Cardiac muscle cell (in vitro differentiated cells and primary cell): ENCODE measurements at places on chromosomes 6 and 20.

DNA sequence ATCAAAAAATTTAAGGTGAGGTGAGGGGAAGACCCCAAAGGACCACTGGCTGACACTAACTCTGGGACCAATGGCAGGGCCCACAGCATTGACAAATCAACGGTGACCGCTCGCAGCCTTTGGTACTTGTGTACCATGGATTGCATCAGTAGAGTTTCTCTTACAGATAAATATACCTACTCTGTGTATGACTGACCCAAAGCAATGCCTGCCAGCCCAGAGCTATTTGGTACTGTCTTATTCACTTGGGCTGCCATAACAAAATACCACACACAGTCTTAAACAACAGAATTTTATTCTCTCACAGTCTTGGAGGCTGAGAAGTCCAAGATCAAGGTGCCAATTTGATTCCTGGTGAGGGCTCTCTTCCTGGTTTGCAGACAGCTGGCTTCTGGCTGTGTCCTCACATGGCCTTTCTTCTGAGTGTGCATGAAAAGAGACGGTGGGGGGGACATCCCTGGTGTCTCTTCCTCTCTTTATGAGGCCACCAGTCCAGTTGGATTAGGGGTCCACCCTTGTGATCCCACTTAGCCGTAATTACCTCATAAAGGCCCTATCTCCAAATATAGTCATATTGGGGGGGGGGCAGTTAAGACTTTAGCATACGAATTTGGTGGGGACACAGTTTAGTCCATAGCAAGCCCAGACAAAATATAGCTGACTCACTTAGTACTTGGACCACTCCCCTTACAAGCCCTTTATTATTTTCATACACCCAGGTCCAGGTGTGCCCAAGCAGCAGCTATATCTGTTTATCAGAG, 336.3 kb downstream of the CD83 start:
- no peak for DNase-seq

- DNase-seq = no peak
Observed at GRCh38 chr6:110325197-110325596, 33.0 kb downstream of the METTL24 start.

DNA sequence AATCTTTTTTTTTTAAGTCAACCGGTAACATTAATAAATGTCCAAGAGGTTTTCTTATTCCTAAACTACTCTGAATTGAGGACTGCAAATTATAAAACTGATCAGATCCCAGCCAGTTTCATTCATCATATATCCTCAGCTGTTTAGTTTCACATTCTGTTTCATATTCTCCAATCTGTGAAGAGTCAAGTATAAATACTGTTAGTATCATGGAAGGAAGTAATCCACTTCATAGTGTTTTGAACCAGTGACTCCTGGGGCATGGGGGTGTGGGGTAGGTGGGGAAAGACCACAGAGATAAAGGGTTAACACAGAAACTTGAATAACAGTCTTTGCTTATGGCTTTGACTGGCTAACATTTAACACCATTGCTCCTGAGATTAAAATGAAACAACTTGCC, 69.9 kb downstream of the FYN start:
- no peak for DNase-seq

DNA sequence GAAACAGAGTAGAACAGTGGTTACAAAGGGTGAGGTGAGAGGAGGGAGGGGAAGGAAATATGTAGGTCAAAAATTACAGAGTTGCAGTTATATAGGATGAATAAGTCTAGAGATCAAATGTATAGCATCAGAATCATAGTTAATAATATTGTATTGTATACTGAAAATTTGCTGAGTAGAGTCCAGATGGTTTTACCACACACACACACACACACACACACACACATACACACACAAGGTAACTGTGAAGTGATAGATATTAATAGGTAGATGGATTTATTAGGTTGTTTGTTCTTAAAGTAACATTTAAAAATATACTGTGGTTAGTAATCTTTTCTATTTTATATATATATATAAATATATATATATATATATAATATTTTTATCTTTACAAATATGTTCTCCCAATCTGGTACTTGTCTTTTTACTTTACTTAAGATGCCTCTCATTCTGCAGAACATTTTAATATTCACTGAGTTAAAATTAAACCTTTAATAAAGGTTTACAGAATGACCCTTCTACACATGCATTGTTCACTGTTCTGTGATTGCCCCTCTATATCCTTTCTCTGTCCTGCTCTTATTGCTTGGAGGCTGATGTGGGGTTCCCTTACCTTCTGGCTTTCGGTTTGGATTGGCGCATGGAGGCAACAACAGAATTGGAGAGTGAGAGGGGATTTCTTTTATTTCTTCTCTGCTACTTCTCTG, 408 bp downstream of the PTCHD4 start:
- no peak for DNase-seq

- DNase-seq = no peak
Observed at GRCh38 chr6:120147071-120147871, 797.7 kb upstream of the MAN1A1 start.

DNA sequence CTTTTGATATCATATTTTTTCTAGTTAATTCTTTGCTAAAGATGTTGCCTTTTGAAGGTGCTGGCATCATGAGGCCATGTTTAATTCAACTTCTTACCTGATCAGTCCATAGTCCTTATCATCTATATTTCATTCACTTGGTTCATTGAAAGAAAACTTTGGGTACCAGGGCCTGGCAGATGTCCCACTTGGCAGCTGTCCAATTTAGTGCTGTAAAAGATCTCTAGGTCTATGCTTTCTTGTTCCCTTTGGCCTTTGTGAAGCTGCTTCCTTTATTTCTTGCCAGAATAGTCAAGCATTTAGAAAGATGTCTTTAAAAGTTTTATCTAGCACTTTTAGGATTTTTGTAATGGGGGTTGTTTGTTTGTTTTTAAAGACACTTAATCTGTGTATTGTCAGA, 61.7 kb upstream of the EYA4 start:
- no peak for DNase-seq

GRCh38 chr20:6506906-6507305, 260.6 kb upstream of the BMP2 start:
- no peak for DNase-seq

DNA sequence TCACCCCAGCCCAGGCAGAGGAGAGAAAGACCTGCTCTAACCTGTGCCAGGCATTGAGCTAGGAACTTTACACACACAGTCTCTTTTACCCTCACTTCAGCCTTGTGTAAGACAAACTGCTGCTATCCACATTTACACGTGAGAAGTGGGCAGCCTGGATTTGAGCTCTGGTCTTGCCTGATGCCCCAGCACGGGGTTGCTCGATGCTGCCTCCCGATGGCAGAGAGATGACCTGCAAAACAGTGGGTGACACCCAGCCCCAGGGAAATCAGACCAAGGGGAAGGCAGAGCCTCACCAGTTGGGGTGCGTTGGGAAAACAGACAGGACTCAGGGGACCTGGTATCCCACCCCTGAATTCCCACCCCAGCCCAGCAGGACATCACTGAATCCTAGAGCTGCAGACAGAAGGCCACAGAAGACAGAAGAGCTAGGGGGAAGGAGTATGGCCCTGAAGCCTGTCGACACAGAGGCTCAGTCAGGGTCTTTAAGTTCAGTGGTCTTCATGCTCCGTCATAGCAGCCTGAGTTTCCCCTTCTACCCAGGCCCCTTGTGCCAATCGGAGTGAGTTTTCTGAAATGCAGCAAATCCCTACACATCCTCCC, 990 bp downstream of the BPI start:
- peak; percentile 6 for DNase-seq

DNA sequence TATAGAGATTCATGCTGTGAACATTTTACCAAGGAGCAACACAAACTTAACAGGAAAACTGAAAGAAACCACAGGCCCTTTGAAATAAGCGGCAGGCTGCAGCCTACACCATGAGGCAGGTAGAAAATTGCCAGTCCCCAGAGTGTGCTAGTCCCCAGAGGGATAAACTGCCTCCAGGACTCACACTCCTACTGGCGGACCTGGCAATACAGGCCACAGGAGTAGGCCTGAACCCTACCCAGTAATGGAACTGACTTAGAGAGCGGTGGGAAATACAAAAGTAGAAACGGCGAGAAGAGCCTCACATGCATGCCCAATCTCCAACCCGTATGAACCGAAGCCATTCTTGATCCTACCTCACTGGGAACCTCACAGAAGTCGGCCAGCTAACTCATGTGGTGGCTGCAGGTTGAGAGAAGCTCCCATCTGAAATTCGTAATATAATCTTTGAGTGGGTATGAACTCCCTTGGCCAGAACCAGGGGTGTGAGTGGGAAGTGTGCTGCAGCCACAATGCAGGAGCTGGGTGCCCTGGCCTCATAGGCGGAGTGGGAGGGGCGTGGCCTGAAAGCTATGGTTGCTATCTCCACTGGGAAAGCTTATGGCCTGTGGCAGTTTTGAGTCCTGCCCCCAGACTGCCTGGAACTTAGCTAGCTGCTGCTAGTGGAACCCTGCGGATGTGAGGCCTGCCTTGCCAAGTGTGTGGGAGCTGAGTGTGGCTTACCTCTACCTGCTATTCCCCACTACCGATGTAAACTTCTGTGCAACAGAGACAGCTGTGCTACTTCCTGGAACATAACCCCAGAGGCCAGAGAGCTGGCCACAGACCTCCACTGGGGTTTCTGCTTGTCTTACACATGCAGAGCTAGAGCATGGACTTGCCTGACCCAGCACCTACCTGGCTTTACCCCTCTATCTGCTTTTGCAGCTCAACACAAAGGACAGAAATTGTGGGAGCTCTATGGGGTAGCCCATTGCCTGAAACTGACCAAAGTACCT, 146.5 kb upstream of the COL21A1 start:
- DNase-seq = no peak

DNA sequence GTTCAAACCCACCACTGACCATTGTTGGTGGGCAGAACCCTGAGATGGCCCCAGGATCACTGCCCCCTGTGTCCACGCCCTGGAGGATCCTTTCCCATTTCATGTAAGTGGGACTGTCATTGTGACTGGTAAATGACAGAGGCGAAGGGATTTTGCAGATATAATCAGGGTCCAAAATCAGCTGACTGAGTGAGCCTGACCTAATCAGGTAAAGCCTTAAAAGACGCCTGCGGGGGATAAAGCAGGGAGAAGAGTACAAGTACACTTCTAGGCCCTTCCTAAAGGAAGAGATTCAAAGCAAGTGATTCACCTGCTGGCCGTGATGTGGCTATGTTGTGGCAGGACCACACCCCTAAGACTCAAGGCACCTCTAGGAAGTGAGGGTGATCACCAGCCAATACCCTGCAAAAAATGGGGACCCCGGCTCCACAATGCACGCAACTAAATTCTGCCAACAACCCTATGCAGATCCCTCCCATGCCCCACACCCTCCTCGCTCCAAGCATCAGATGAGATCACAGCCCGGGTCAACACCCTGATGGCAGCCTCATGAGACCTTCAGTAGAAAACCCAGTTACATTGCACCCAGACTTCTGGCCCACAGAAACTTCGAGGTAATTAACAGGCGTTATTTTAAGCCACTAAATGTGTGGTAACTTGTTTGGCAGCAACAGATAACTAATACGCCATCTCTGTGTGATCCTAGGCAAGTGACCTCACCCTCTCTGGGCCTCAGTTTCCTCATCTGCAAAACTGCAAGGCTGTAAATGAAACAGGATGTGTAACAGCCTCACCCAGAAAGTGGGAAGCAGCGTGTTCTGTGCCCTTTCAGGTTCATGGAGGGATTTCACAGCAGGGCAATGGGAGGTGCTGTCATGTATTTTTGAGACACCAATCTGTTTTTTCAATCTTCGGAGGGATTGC, 11.3 kb downstream of the PREX1 start:
- no peak for DNase-seq

DNA sequence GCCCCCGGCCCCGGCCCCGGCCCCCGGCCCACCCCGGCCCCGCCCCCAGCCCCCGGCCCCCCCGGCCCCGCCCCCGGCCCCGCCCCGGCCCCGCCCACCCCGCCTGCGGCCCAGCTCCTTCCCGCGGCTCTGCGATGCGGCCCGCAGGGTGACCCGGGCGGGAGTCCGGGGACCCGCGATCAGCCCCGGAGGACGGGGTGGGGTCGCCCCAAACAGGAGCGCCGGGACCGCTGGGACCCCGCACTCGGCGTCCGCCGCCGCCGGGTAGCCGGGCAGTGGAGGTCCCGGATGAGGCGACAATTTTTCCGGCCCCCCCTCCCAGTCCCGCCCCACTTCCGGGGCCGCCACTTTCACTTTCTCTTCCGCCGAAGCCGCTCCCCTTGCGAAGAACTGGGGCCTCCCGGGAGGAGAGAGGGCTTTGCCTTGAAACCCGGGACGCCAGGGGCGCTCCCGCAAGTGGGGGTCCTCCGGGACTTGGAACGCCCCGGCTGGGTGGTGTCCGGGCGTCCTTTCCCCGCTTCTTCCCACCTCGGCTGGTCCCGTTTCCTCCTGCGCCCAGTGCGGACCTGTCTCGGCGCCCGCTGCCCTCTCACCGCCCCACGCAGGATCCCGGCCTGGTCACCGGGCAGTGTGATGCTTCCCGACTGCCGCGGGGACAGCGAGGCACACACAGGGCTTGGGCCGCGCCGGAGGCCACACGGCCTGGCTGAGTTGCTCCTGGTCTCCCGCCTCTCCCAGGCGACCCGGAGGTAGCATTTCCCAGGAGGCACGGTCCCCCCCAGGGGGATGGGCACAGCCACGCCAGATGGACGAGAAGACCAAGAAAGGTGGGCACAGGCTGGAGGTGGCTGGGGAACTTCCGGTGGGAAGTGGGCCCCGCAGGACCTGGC, at the start of gene RBCK1:
Gene RBCK1 (plus strand): TSS at position 347 of the 890 bp plus-strand sequence. CDS start 459 bp downstream, at position 806.
- DNase-seq = peak; percentile 77

DNA sequence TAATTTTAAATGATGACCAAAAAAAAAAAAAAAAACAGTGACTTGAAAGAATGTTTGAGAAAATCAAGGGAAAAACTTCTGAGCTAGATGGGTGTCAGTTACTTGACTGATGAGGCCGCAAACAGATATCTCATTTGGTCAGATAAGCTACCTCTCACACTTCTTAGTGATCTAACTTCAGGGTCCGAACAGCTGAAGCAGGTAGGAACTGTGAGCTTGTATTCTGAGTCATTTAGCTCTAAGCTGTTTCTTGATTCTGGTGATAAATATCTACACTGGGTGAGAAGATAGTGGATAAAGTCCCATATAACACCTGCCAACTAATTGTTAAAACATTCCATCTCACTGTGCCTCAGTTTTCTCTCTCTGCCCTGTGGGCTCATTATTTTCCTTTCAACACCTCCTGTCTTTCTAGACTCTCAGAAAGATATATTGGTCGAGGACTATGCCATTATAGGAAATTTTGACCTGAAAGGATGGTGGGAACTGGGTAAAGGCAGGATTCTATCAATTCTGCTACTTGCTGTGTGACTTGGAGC, 7.7 kb downstream of the KIF3B start:
- DNase-seq = no peak
